ENCODE measurements at places on chromosomes 2 and 18. TPM values are rescaled to one million over a fixed set of nuclear protein-coding genes. Genes with fewer than 3 reads are reported as not detected.

Gene ARHGAP15
- total RNA-seq: not detected

DNA sequence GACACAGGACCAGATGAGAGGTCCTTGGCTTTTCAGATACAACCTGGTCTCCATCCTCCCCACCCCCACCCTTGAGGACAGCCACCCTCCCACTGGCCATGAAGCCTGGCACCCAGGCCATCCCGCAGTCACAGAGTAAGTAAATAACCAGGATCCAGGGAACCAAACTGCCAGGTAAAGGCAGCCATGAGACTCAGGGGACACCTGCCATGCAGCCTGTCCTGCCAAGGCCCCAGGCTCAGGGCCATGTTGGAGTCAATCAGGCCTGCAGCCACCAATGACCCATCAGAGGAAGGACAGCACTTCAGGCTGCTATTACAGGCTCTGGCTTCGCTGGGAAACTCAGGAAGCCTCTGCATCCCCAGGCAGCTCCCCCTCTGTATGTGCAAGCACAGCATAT lies 15.6 kb downstream of the SPATA3 start:
- DNase-seq: no peak

Gene VPS4B
- total RNA-seq: 44.5 TPM

- no peak for DNase-seq
Measured at GRCh38 chr18:70421471-70422390, 132.9 kb downstream of the SOCS6 start.

Gene AMER3
- total RNA-seq: 20.6 TPM
